ENCODE measurements at places on chromosomes 3 and 15. TPM values are rescaled to one million over a fixed set of nuclear protein-coding genes. Genes with fewer than 3 reads are reported as not detected.

- DNase-seq, result no peak
Observed at GRCh38 chr3:75101329-75102147, 487.1 kb upstream of the CNTN3 start.

DNA sequence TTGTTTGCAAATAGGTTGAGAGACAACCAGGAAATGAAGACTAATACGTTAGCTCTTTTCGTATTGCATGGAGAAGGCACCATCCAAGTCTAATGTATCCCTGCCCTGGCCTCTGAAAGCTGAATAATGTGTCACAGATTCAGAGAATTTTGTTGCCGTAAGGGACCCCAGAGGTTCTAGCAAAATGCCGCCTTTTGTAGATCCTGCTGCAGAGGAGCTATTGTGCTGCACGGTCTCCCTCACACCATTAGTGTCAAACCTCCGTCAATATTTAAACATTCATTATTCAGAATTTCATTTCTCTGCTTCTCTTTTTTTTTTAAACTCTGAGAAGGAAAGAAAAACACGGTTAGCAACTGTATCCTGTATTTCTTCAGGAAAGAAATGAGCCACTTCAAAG lies 238.7 kb downstream of the EPHB1 start:
- DNase-seq, result no peak

DNA sequence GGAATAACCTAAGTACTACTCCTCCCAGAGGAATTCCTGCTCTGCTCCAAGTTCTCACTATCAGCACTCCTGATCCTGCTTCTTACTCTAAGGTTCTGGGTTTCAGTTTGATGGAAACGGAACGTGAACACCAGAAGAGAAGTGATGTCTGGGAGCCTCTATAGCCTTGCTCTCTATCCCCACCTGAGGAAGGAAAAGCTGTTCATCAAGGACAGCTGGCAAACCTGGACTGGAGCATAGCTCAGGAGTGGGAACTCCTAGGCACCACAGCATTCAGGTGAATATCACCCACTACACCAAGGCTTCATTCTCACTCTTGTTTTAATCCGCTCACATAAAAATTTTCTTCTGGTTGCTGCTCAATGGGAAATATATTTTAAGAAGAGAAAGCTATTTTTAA lies 13.0 kb upstream of the CADPS start:
- DNase-seq, result no peak

- no peak for DNase-seq
Observed at GRCh38 chr3:32797776-32798175, 20.0 kb upstream of the TRIM71 start.

GRCh38 chr3:107117156-107117555 lies 260.1 kb upstream of the CCDC54 start:
- DNase-seq, result no peak

DNA sequence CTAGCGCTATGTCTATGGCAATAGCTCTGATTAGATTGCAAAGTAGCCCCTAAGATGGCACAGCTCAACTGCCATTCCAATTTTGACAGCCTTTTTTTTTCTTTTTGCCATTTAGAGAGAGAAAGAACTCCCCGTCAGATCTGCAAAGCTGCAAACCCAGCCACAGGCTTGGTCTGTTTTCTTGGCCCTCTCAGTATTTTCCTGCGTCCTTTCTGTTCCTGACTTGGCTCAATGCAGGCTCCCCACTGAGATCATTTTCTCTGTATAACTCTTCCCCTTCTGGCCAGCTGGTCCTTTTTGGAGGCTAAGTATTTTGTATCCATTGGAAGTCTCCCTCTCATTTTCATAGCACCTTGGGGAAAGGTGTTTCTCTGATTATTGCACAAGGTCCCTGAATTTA lies 386.7 kb downstream of the UNC13C start:
- no peak for DNase-seq

- no peak for DNase-seq
Observed at GRCh38 chr15:69576035-69576526, 123.5 kb downstream of the RPLP1 start.

DNA sequence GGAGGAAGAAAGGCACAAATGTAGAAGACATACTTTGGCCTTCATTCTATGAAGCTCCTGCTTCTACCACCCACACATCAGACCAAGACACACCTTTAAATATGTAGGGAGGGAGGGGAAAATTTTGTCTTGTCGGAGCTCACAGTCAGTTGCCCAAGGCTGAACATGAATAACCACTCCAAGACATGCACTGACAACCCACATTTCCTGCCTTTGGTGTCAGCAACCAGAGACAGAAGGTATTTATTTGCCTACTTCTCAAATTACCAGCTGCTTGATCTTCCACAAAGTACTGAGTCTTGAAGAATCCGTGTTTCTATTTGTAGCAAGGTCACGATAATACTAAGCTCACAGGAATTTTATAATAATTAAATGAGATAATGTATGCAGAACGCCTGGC lies 169.7 kb downstream of the KCNMB2 start:
- DNase-seq, result no peak

- no peak for DNase-seq
Observed at GRCh38 chr3:147431751-147432150, 22.6 kb downstream of the ZIC1 start.

DNA sequence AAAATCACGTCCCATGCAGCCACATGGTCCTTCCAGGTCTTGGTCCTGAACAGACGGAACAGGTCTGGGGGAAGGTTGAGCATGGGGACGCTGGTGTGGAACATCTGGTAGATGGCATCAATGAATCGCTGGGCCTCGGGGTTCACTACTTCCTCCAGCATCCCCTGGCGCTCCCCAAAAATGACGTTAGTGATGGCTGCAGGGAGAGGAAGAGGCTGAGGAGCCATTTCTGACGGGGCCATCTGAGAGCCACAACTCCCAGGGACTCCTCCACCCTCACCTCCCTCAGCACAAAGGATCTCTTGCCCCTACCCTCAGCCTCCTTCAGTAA lies 23.7 kb downstream of the CYP11A1 start:
- DNase-seq, result no peak

DNA sequence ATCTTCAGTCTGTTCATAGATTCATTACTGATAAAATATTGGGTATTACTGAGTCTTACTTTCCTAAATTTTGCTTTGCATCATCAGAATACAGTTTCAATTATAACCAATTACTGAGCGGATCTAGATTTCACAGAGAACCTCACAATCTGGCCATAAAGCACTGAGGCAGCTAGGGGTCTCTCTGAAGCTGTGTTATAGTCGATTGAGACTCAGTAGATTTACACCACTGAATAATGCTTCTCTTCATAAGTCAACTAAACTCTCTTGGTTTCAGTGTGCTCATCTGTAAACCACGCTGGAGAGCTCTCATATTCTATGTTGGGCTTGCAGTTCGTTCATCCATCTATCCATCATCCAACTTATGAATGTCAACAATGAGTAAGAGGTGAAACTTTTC lies 180.6 kb downstream of the GREM1 start:
- no peak for DNase-seq

- DNase-seq, result no peak
Observed at GRCh38 chr3:96000966-96001365, 813.4 kb upstream of the EPHA6 start.

- DNase-seq, result no peak
Observed at GRCh38 chr3:151171145-151171757, 31.8 kb downstream of the GPR171 start.

DNA sequence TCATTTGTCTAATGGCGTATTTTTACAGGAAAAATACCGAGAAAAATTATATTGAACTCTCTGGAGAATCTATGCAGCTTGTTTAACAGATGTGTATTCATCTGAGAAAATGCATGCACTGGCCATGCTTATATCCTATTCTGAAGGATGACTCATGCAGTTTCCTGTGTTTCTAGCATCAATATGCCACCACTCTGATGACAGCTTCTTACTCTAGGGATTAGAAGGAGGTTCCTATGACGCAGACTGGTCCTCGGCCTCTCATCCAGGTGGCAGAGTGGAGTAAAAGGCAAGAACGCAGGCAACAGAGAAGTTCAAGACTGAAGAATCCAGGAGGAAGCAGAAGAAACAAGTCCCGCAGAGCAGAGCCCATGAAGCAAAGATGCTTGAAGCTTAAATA lies 910.0 kb upstream of the ROBO1 start:
- DNase-seq, result no peak

FMN1 gene
- 3.1 TPM for total RNA-seq

SLC51B gene
- not detected for total RNA-seq

PLAAT1 gene
- total RNA-seq, result 10.3 TPM

PDZRN3 gene
- total RNA-seq, result 66.8 TPM
